ENCODE measurements at places on chromosomes 2 and 18. TPM values are rescaled to one million over a fixed set of nuclear protein-coding genes. Genes with fewer than 3 reads are reported as not detected.

GRCh38 chr2:235421618-235422017, 72.2 kb upstream of the AGAP1 start:
- no peaks in the 10 kb centered on the region for H3K36me3 ChIP-seq
- no peak overlapping the region for H3K27ac ChIP-seq
- no peaks in the 10 kb centered on the region for H3K4me1 ChIP-seq
- peak; percentile 5 for DNase-seq

DNA sequence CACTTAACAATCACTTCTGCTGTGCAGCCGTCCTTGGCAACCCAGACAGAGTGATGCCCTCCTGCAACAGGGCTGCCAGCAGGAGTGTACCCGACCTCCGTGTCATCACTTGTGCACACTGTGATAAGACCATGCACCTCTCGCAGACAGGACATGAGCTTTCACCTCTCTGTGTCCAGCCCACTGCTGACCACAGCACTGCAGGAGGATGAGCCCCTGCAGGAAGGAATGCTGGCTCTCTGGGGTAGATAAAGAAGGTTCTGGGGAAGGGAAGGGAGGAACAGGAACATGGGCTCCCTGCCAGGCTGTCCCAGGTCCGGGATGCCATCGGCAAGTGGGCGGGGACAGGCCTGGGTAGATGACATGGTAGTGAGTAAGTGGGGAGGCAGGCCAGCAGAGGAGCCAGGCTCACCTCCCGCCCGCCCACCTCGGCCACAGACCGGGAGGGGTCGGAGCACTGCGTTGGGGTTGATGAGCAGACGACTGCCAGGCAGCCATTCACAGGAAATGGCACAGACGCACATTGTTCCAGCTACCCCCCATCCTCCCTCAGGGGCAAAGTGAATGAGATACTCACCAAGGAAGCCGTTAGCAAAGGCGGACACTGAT, 18.6 kb upstream of the COL6A3 start:
- H3K27ac ChIP-seq: no peak overlapping the region
- no peaks in the 10 kb centered on the region for H3K36me3 ChIP-seq
- peaks cover 35% of the 10 kb centered on the region for H3K4me1 ChIP-seq
- no peaks in the 10 kb centered on the region for H3K27me3 ChIP-seq

Gene DNAJC5G
- total RNA-seq: not detected

Gene TMEM150A
- total RNA-seq: 14.5 TPM

DNA sequence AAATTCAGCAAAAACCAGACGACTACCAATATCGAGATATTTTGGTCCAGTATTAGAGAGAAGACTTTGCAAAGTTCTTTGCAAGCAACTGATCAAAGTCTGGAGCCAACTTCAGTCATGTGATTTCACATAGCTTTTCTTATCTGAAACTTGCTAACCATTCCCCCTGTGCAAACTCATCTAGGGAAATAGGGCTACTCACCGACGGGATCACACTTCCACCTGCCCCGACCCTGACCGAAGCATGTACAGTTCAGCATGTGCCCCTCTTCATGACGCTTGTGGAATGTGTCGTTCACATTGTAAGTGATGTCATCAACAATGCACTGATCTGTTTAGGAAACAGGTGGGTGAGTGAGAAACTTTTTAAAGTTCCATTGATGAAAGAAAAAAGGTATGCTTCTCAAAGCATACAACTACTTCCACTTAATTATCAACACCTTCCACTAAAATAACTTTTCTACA, 15.4 kb downstream of the FN1 start:
- H3K4me3 ChIP-seq: no peak overlapping the region
- peak overlapping the region; percentile 1 for H3K27ac ChIP-seq
- H3K36me3 ChIP-seq: peaks cover 42% of the 10 kb centered on the region
- no peaks in the 10 kb centered on the region for H3K27me3 ChIP-seq
- DNase-seq: no peak

Gene LCT
- total RNA-seq: not detected

DNA sequence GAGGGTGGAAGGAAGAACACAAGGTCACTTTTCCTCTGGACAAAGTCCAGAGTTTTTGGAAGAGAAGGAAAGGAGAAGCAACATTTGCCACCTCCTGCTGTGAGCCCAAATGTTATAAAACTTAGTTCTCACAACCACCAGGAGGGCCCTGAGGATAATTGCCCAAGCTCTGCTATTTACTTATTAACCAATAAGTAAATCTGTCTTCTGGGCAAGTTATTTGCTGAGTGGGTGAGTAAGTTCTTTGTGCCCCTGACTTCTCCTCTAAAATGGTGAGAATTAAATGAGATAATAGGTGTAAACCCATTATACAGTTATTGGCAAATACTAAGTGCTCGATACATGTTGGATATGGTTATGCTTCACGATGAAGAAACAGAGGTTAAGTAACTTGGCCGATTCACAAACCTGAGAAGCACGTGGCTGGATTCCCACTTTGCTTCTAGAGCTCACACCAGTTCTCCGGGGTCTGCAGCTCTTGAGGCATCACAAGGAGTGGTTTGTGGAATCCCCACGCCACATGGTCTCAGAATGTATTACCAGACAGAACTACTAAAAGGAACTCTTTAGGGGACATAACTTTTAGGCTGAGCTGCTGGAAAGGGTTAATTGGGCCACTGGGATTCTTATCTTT, 164.1 kb downstream of the MYCN start:
- H3K27ac ChIP-seq: no peak overlapping the region
- H3K36me3 ChIP-seq: no peaks in the 10 kb centered on the region
- DNase-seq: no peak
- no peaks in the 10 kb centered on the region for H3K27me3 ChIP-seq
- H3K4me3 ChIP-seq: no peak overlapping the region

Gene ASB18
- total RNA-seq: not detected

GRCh38 chr2:144836635-144837350, 316.9 kb upstream of the ZEB2 start:
- H3K27ac ChIP-seq: peak overlapping the region; percentile 28
- peaks cover 21% of the 10 kb centered on the region for H3K4me1 ChIP-seq
- H3K36me3 ChIP-seq: no peaks in the 10 kb centered on the region
- no peaks in the 10 kb centered on the region for H3K27me3 ChIP-seq

GRCh38 chr2:231228223-231228622, 29.8 kb downstream of the ARMC9 start:
- H3K4me1 ChIP-seq: no peaks in the 10 kb centered on the region
- H3K27me3 ChIP-seq: no peaks in the 10 kb centered on the region
- DNase-seq: no peak
- peaks cover 8% of the 10 kb centered on the region for H3K36me3 ChIP-seq
- no peak overlapping the region for H3K27ac ChIP-seq

GRCh38 chr2:27962006-27962405, 71.5 kb downstream of the BABAM2 start:
- peak overlapping the region; percentile 14 for H3K27ac ChIP-seq
- no peaks in the 10 kb centered on the region for H3K27me3 ChIP-seq
- H3K36me3 ChIP-seq: peaks cover 5% of the 10 kb centered on the region
- H3K4me1 ChIP-seq: peaks cover 57% of the 10 kb centered on the region
- peak; percentile 40 for DNase-seq

Gene RESP18
- not detected for total RNA-seq

GRCh38 chr2:31247711-31248110, 13.8 kb downstream of the EHD3 start:
- DNase-seq: no peak
- no peaks in the 10 kb centered on the region for H3K36me3 ChIP-seq
- no peak overlapping the region for H3K27ac ChIP-seq
- no peak overlapping the region for H3K4me3 ChIP-seq
- no peaks in the 10 kb centered on the region for H3K4me1 ChIP-seq

GRCh38 chr2:46489423-46490174, 10.2 kb downstream of the TMEM247 start:
- no peak for DNase-seq
- H3K36me3 ChIP-seq: no peaks in the 10 kb centered on the region
- no peak overlapping the region for H3K27ac ChIP-seq
- H3K27me3 ChIP-seq: no peaks in the 10 kb centered on the region
- H3K4me1 ChIP-seq: peaks cover 19% of the 10 kb centered on the region
- H3K4me3 ChIP-seq: no peak overlapping the region

Gene ITPRIPL1
- total RNA-seq: not detected

GRCh38 chr18:49021076-49021432, 70.3 kb upstream of the SMAD7 start:
- peak overlapping the region; percentile 40 for H3K4me3 ChIP-seq
- H3K27me3 ChIP-seq: no peaks in the 10 kb centered on the region
- H3K27ac ChIP-seq: peak overlapping the region; percentile 73
- no peaks in the 10 kb centered on the region for H3K36me3 ChIP-seq

- H3K27me3 ChIP-seq: no peaks in the 10 kb centered on the region
- no peak for DNase-seq
- H3K36me3 ChIP-seq: no peaks in the 10 kb centered on the region
- no peak overlapping the region for H3K27ac ChIP-seq
These were observed 90.8 kb downstream of the EPB41L3 start for GRCh38 chr18:5452943-5453443.

Gene SERPINB11
- total RNA-seq: not detected

DNA sequence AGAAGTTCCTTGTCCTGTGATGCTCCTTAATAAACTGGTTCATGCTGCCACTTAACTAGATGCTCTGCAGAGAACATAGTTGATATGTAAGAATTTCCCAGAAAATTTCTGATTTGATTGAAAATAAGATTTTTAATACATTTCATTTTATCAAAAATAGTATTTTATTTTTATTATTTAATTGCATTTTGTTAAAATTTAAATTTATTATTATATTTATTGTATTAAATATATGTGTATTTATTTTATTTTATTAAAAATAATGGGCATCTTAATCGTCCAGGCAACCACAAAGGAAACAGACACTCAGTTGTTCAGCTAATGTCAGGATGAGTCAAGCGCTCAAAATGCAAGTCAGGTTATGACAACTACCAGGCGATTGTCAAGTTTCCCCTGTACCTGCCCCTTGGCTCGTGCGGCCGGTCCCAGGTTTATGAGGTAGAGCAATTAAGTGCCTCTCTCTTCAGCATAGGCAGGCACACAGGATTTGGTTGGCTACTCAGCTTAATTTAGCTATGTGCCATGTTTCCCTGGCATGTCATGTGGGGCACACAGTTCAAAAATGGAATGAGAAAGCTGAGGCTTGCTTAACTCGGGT, 361.2 kb downstream of the RND3 start:
- no peaks in the 10 kb centered on the region for H3K27me3 ChIP-seq
- H3K36me3 ChIP-seq: no peaks in the 10 kb centered on the region
- peak; percentile 57 for DNase-seq
- H3K4me3 ChIP-seq: no peak overlapping the region
- H3K27ac ChIP-seq: peak overlapping the region; percentile 13

Gene NEU2
- total RNA-seq: not detected

DNA sequence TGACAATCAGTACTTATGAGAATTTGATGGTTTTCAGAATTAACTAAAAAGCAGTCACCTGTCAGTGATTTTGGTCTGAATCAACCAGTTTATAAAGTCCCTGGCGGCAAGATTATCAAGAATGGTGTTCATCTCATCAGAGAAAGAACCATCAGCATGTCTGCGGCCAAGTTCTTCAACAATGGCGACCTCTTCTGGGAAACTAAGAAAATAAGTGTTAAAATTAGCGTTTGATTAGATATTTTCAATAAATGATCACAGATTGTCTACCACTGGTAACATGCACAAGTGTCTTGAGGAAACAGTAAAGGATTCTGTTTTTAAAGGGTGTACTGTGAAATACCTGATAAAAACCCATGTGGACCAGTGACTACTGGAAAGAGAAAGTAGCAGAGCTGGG, 8.1 kb downstream of the GCG start:
- no peak for DNase-seq
- H3K36me3 ChIP-seq: no peaks in the 10 kb centered on the region
- no peak overlapping the region for H3K27ac ChIP-seq
- no peak overlapping the region for H3K4me3 ChIP-seq
- peaks cover 9% of the 10 kb centered on the region for H3K4me1 ChIP-seq

Gene C2orf66
- 0.98 TPM for total RNA-seq

DNA sequence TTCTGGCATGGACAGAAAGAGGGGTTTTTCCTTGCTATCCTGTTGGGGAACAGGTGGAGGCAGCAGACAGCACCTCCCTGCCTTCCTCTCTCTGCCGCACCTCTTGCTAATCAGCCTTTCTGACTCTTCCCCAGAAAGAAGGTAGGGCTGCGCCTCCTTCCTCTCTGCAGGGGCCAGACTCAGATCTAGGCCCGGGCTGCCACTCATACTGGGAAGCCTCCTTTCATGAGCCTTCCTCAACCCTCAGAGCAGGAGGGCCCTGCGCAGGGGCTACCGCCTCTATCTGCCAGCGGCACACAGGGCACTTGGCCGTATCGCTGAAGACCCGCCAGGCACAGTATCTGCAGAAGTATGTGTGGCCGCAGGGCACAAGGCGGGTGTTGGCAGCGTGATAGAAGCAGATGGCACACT, 7.1 kb downstream of the NEURL3 start:
- H3K36me3 ChIP-seq: no peaks in the 10 kb centered on the region
- no peak overlapping the region for H3K4me3 ChIP-seq
- no peak for DNase-seq
- no peak overlapping the region for H3K27ac ChIP-seq
